Foreskin fibroblast (primary cell): ENCODE measurements at places on chromosomes 1 and 21.

- peak; percentile 65 for DNase-seq
Observed at GRCh38 chr1:18882486-18882885, 19.9 kb downstream of the ALDH4A1 start.

GRCh38 chr1:196590012-196590708 is 18.1 kb downstream of the KCNT2 start:
- DNase-seq = no peak

- no peak for DNase-seq
Observed at GRCh38 chr1:36161641-36162531, 5.9 kb downstream of the MAP7D1 start.

GRCh38 chr1:225299624-225300023 is 128.2 kb downstream of the LBR start:
- no peak for DNase-seq

DNA sequence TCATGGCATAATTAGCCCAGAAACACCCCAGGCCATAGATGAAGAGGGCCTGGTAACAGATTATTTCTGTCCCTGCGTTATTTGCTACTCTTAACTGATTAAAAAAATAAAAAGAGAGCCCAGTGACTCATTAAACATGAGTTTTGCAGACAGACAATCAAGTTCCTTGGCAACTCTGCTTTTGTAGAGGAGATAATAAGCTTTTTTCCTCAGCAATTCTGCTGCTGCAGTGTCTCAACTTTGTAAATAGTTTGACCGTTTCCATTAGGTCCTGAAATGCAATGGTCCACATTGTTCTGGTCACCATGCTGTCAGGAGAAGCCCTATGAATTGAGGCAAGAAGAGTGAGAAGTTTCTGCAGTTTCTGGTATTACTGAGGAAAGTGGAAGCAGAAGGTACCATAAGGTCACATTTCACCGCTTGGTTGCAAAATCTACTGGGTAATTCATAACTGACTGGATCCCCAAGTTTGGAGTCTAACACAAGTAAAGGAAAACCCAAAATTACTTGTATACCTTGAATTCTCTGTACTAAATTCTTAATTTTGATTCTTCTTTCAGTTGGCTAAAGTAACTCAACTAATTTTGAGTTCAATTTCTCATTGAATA is 139.5 kb downstream of the ZZZ3 start:
- no peak for DNase-seq

DNA sequence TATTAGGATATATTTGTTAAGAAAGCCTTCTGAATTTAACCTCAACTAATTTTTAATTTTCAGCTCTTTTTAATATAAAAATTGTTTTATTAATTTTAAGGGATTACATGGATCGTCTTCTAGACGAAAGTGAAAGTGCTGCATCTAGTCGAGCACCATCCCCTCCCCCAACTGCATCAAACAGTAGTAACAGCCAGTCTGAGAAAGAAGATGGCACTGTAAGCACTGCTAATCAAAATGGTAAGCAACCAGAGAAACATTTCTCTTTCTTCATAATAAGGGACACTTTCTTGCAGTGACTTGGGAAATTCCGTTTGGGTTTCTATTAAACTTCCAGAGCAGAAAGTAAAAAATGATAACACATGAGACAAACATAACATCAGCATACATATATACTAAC is 56.9 kb downstream of the MIER1 start:
- no peak for DNase-seq
